ENCODE measurements at places on chromosomes 3 and 15.

- DNase-seq, result no peak
Observed at GRCh38 chr15:66046751-66047150, 177.5 kb downstream of the RAB11A start.

DNA sequence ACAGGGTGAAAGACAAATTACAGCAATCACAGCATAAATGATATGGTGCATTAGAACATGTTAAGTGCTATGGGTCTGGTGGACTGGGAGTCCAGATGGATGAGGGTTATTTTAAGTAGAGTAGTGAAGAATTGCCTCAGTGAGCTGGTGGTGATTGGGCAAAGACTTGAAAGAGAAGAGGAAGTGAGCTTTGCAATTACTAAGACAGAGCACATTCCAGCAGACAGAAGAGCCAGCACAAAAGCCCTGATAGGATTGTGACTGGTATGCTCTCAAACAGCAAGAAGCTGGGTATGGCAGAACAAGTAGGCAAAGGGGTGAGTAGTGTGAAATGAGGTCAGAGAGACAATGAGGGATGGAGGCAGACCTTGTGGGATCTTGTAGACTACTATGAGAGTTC lies 2.1 kb upstream of the ACKR4 start:
- DNase-seq, result no peak

- DNase-seq, result no peak
Observed at GRCh38 chr3:171729452-171730334, 80.6 kb downstream of the PLD1 start.

DNA sequence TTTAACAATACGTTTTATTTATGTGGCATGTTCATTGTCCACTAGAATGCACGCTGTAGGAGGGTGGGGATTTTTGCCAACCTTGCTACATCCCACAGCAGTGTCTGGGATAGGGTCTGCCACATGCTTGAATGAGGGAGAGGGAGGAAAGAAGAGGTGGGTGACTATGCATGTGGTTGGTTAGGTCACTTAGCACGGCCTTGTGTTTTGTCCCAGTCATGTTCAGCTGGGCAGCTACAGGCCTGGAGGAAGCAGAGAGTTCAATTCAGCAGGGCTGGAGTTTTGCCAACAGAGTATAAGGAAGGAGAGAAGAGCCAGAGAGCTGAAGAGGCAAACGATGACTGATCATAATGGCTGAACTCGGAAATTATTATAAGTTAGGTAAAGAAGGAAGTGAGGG lies 268.4 kb upstream of the NSMCE3 start:
- DNase-seq, result no peak

DNA sequence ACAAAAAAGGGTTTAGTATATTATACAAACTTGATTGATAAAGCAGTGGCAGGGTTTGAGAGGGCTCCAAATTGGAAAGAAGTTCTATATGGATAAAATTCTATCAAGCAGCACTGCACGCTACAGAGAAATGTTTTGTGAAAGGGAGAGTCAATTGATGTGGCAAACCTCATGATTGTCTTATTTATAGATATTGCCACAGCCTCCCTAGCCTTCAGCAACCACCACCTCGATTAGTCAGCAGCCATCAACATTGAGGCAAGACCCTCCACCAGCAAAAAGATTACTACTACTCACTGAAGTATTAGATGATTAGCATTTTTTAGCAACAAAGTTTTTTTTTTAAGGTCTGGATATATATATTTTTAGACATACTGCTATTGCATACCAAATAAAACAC lies 296.7 kb downstream of the CHST2 start:
- no peak for DNase-seq

GRCh38 chr3:197926418-197926817 lies 23.6 kb upstream of the RPL35A start:
- DNase-seq, result peak; percentile 28

GRCh38 chr3:54355800-54356199 lies 233.4 kb downstream of the CACNA2D3 start:
- no peak for DNase-seq

GRCh38 chr3:138451595-138452162 lies 17.3 kb downstream of the ESYT3 start:
- no peak for DNase-seq

GRCh38 chr3:189698811-189699210 lies 67.6 kb downstream of the TP63 start:
- no peak for DNase-seq

DNA sequence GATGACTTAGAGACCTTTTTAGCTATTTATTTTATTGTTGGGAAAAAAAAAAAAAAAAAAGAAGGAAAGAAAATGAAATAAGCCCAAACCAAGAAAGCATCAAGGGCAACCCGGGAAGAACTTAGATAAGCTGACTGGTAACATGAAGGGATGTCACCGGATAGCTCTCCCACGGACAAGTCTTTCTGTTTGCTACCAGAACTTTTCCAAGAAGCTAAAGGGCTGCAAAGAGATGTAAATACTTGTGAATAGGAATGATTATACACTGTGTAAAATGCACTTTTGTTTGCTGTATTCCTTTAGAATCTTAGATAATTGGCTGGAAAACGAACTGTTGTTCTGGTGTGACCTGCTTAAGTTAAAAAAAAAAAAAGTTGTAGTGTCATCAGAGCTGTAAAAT lies 2.8 kb downstream of the FOXB1 start:
- DNase-seq, result no peak

- no peak for DNase-seq
Observed at GRCh38 chr3:111867889-111868426, 8.9 kb downstream of the PHLDB2 start.

GRCh38 chr15:65577129-65577996 lies 33.6 kb downstream of the INTS14 start:
- no peak for DNase-seq

GRCh38 chr15:82298032-82298431 lies 35.4 kb downstream of the SAXO2 start:
- DNase-seq, result no peak

All from iPS DF 19.7 (cell line).